ENCODE measurements at places on chromosomes 3 and 15.

DNA sequence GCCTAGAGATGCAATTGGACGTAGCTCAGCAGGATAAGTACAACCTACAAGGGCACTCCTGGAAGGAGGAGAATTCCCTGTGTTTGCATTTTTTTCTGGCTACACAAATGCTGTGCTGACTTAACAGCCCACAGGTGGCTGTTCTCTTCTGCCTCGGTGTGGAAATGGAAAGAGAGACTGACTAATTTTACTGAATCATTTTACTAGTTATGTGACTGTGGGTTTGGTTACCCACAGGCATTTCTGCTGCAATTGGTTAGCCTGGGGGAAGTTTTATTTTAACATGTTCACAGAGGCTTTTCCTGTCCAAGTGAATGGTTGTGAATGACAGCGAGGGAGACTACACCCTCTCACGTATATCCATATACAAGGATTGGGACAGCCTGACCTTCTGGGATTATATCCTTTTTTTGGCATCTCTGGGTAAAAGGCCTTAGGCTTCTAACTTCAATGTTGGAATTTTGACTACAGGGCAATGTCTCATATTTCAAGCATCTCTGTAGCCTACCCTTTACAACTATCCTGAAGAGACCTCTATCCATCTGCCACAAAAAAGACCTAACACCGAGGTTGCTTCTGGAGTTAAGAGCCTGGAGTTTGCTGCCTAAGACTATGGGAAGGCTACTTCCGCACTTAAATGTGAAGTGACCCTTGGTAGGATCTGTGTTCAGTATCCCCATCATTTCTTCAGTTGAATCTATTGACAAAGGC, 67.2 kb upstream of the TP63 start:
- DNase-seq = no peak

- no peak for DNase-seq
Measured at GRCh38 chr3:195692354-195692685, 28.5 kb upstream of the MUC20 start.

DNA sequence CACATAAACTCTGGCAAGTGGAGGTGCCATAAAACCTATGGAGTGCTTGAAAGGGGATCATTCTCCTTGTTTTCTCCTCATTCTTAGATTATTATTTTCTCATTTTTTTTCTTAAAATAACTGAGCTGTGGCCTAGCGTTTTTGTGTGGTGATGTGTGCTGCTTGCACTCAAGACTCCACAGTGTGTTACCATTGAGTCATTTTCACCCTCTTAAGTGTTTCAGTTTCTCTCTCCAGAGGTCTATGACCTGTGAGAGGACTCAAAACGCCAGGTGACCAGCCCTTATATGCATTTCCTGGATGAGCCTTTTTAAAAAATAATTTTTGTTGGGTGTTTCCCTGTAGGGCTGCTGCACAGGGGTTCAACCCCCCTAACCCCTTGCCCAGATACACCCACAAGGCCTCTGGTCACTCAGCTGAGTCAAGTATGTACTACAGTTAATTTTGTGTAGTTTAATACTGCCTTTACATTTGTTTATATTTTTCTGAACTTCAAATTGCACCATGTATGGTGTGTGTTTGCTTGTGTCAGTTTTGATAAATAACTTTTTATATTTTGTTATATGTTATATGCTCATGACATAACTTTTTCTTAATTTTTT, 15.4 kb upstream of the BTLA start:
- no peak for DNase-seq

DNA sequence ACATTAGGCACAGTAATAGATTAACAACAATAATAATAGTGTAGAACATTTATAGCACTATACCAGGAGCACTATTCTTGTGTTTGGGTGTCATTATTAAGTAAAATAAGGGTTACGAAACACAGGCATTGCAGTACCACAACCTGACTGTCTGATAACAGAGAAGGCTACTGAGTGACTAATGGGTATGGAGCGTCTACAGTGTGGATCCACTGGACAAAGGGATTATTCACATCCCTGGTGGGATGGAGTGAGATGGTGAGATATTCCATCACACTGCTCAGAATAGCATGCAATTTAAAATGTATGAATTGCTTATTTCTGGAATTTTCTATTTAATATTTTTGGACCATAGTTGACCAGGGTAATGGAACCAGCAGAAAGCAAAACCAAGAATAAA, 18.2 kb downstream of the MINDY4B start:
- DNase-seq = no peak

DNA sequence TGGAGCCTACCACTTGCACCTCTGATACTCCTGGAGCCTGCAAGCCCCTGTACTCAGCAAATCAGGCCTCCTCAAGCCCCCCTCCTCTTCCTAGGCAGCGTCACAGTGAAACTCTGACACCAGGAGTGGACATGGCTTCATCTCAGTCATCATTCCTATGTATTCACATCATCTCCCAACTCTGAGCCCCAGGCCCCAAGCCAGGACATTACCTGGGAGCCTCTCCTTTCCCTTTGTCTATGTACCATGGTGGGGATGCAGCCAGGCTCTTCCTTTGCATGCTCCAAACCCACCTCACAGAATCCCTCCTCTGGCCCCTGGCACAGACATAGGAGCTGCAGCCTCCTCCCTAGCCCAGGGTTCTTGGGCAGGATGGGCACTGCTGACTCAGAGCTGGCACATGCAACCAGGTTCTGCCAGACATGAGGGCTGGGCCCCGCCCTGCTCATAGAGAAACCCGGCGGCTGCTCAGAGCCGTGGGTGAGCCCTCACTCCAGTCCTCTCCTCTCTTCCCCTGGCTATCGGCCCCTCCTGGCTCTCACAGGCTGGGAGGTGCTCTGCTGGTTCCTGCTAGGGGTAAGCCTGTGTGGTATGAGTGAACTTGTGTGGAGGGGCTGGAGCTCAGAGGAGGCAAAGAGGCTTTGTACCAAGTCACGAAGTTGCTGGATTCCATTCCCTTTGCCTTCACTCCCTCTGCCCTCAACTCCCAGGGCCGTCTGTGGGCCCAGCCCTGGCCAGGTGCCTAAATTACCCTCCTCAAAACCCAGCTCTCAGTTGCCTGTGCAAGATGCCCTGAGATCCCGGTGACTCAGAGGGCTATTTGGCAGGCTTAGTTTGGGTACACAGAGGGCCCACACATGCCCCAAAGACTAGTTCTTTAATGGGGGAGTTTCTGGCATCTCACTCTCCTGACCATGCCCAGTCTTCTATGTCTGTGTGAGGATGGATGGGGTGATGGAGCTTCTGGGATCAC, 1.9 kb upstream of the PLCD1 start:
- DNase-seq = no peak

- no peak for DNase-seq
Measured at GRCh38 chr3:133828576-133829309, 23.1 kb downstream of the SRPRB start.

DNA sequence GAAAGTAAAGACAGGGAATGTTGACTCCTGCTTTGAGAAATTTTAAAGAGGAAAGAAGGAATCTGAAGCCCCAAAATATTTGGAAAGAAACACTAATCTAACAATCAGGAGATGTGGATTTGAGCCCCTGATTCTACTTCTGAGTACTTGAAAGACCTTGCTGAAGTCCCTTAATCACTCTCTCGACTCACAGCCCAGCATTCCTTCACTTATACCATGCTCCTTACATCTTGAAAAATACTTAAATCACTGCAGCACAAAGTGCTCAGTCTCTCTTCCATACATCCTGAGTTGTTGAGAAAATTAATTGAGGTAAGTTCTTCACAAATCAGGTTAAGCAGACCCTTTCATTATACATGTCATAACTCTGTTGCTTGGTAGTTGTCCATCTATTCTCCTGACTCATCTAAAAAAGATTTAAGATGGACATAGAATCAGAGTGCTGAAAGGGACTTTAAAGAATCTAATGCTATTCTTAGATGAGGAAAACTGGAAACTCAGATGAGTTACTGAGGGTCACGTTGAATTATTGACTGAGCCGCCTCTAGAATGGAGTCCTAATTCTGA, 72.8 kb upstream of the THSD4 start:
- no peak for DNase-seq

GRCh38 chr3:63869940-63870614, 6.4 kb downstream of the ATXN7 start:
- DNase-seq = no peak

GRCh38 chr3:31002730-31003129, 108.3 kb upstream of the GADL1 start:
- DNase-seq = no peak

DNA sequence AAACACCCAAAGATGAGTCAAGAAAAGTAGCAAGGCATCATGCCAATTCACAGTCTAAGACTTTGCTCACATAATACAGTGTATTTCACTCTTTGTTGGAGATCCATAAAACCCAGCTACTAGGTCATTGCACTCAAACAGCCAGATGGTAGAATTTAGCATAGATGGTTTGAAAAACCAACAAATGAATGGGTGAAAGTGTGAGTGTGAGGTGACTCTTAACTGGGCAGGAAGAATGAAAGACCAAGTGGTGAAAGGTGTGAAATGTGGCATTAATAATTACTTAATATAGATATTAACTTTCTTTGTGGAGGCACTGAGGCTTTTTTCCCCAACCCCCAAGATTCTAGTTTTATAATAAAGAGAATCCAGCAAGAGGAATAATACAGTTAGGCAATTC, 159.5 kb downstream of the SQOR start:
- no peak for DNase-seq

GRCh38 chr3:154852515-154852914, 227.6 kb upstream of the MME start:
- DNase-seq = no peak

- no peak for DNase-seq
Measured at GRCh38 chr3:172538368-172539151, 15.3 kb upstream of the TNFSF10 start.

DNA sequence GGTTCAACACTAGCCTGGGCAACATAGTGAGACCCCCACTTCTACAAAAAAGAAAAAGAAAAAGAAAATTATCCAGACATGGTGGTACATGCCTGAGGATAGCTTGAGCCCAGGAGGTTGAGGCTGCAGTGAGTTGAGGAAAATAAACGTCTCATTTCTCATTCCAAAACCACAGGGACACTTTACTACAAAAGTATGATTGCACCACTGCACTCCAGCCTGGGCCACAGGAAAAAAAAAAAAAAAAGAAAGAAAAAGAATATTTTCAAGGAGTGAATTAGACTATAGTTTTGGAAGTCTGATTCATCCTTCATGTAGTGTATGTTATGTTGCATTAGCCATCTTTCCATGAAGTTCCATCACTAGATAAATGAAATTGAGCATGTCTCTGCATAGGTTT, 149.5 kb upstream of the THBS1 start:
- DNase-seq = no peak

- no peak for DNase-seq
Measured at GRCh38 chr3:8723612-8724011, 10.0 kb upstream of the CAV3 start.

- DNase-seq = no peak
Measured at GRCh38 chr15:23422946-23423708, 23.9 kb downstream of the GOLGA6L2 start.

GRCh38 chr3:85567071-85567676, 608.4 kb downstream of the CADM2 start:
- no peak for DNase-seq

DNA sequence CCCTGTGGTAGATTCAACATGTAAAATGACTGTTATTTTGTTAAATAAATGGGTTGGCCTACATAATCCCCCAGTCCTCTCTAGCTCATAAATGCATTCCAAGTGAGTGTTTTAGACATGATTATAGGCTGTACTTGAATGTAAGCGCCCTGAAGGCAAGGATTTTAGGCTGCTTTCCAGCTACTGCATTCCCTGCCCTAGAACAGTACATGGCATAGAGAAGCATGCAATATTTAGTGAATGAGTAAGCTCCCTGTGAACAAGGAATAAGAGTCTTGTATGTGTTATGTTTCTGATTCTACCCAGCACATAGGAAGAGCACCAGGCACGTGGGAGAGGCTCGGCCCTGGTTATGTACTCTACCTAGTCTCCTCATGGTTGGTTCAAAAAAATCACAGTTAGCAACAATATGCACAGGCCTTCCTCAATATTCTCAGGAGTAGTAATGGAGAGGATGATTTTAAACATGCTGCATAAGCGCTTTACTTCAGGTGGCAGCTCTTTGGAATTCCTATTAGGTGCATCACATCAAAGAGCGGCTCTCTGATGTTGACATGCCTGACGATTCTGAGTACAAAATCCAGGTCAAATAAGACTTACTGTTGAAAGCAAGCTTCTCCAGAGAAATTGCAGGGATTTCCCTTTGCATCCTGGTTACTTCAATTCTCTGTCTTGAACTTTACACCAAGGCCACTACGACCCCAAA, 456.6 kb downstream of the MAGI1 start:
- DNase-seq = no peak

GRCh38 chr3:108538083-108538482, 27.7 kb upstream of the MYH15 start:
- DNase-seq = no peak

DNA sequence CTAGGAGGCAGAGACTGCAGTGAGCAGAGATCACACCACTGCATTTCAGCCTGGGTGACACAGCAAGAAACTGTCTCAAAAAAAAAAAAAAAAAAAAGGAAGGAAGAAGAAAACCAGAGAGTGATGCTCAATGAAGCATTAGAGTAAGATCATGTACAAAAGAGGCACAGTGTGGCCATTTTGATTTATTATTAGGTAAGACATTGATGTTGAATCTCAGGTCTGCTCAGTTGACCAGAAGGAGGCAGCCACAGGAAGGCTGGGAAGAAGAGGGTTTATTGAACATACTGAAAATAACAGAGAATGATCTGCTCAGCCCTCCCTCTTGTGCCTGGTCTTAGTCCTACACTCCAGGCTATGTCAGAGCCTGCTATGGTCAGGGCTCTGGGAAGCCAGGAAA, 15.6 kb downstream of the LRRK1 start:
- no peak for DNase-seq

- DNase-seq = no peak
Measured at GRCh38 chr3:126850370-126851085, 132.4 kb upstream of the PLXNA1 start.

DNA sequence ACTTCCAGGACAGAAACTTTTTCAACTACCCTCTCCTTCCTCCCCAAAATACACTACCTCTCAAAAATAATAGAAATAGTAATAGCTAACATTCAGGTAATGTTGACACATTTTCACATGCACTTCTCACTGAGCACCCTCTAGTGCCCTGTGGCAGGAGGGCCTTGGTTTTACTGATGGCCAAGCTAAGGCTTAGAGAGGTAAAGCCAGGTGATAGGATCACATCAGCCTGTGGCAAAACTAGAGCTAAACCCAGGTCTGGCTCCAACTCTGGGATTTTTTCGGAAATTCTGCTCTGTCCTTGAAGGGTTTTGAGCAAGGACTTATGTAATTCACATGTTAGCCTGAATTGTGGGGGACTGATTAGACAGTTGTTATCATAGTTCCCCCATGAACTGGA, 922 bp upstream of the TAMM41 start:
- no peak for DNase-seq

GRCh38 chr3:112640276-112640929, 540 bp downstream of the CCDC80 start:
- no peak for DNase-seq

- no peak for DNase-seq
Measured at GRCh38 chr3:25594007-25594502, 70.7 kb downstream of the TOP2B start.

DNA sequence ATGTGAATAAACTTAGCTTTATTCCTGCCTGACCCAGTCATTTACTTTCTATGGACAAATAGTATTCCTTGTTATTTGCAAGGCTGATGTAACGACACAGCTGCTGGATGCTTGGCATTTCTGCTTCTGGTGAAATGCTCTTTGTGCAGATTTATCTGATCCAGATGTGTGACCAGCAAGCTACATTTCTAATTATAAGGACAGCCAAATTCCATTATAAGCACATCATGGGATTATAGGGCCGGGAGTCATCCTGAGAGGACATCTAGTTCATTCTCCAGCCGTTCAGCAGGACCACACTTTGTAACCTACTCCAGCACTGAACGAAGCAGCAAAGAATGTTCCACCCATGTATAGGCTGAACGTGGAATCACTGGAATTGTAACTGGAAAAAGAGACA, 42.9 kb downstream of the FNDC3B start:
- no peak for DNase-seq
